CD4-positive, CD25-positive, alpha-beta regulatory T cell (primary cell): ENCODE measurements at places on chromosomes 1 and 21.

DNA sequence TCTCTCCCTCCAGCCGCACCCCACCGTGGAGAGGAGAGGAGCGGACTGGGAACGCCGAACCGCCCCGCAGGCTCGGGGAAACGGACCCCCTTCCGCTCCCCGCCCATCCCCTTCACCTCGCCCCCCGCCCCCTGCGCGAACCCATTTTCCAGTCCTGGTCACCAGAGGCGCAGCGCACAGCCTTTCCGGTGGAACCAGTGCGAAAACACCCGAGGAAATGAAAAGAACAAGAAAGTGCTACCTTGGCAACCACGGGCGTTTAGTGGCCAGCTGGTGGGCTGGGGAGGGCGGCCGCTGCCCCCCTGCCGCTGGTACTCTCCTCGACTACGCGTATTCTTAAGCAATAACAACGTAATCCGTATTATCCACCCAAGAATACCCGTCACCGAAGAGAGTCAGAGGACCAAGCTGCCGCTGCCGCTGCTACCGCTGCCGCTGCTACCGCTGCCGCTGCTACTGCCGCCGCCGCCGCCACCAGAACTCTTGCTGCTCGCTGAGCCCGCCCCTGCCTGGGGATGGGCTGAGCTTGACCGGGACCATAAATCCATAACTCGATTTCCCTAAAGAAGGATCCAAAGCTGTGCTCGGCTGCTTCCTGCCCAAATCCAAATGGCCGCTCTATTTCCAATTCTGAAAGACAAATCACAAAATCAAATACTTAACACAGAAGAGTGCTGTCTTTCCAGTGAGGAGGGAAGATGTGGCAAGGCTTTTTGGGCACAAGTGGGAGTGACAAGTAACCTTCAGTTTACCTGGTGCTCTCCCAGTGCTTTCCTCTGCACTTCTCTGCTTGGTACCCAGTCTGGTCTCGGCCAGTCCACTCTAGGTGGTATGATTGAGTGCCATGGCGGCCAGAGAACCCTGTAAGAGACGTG, 125.2 kb upstream of the DPYD start:
- DNase-seq, result peak; percentile 35

GRCh38 chr1:168401341-168401740, 120.7 kb downstream of the TBX19 start:
- DNase-seq, result no peak

GRCh38 chr1:225318706-225319575, 108.9 kb downstream of the LBR start:
- peak; percentile 28 for DNase-seq

DNA sequence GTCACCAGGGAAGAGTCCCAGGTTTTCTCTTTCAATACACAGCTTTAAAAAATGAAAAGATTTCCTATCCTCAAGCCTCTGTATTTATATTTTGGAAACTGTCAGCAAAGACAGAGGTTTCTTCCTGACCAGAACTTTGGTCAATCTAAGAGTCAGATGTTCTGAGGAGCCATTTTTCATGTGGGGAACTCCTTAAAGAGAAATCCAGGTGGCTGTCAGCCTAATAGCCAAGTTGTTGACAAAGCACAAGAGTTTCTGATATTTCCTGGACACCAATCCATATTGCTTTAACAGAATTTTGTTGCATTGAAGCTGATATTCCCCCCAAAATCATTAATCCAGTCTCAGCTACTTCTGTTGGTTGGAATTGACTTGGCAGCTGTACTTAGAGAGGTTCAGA, 318.6 kb upstream of the NFIA start:
- no peak for DNase-seq

DNA sequence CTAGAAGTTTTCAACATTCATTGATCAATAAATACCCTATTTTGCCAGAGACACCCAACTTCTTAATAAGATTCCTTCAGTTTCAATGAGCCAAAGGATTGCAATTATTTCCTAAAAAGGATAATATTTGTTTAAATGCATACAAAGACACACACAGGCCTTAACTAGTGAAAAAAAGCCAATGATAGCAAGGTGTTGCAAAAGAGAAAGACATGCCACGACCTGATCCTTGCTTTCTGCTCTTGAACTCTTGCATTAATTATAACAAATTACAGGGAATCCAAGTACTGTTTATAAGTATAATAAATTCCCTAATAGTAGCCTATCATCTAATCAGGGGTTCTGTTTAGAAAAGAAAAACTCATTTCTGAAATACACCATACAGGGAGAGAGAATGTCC, 131.1 kb downstream of the PTPN14 start:
- DNase-seq, result no peak

GRCh38 chr1:94324178-94324544, 86.8 kb upstream of the ARHGAP29 start:
- DNase-seq, result no peak

DNA sequence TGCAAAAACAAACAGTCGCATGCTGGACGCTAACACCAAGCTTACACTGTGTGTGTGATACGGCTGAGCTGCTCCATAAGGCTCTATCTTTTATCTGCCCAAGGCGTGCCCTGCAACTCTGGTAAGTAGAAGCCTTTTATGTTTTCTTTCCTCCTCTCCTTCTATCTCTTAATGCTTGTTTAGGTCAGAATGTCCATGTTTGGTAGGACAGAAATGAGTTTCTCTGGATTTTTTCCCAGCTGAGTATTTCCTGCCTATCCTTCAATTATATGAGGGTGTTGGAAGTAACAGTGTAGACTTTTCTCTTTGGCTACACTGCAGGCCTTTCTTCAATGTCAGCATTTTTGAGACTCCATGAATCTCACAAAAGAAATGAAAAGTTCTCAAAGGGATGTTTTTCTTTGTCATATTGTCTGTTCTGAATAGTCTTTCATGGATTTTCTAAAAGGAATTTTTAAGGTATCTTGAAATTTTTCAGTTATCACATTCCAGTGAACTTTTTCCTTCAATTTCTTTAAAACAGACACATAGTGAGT, 124.2 kb downstream of the MACF1 start:
- DNase-seq, result no peak

DNA sequence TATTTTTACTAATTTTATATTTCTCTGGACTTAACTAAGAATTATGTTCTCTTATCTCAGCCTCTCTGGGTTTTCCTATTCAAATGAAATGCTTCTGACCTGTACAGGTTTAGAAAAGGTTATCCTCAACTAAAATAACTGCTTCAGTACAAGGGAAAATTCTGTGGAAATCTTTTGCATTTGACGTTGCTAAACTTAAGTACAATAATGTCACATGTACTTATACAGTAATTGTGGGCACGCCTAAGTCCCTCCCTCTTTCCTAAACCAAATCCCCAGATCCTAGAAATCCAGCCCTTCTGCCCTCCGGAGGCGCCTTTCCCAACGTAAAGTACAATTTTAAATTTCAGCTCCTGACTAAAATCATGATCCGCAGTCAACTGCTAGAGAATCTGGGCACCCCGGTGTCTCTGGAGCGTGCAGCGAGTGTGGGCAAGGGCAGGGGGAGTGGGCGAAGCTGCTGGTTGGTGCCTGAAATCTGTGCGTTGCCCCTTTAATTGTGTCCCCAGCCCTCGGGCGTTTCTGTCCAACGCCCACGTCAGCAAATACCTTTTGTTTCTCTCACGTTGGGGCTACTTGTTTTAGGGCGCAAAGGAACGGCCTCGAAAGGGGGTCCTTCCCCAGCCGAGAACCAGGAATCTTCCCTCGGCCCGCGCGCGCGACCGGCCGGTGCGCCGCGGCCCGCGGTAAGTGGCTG, at the start of gene ZBTB8A:
TSS of gene ZBTB8A (plus strand) at position 541 of the 697 bp plus-strand sequence. CDS start 53,505 bp downstream, outside the sequence.
- peak; percentile 10 for DNase-seq

- no peak for DNase-seq
These were observed 390.5 kb downstream of the PLPP3 start for GRCh38 chr1:56188855-56189254.

GRCh38 chr1:34578306-34578705, 176.5 kb upstream of the GJB5 start:
- no peak for DNase-seq

DNA sequence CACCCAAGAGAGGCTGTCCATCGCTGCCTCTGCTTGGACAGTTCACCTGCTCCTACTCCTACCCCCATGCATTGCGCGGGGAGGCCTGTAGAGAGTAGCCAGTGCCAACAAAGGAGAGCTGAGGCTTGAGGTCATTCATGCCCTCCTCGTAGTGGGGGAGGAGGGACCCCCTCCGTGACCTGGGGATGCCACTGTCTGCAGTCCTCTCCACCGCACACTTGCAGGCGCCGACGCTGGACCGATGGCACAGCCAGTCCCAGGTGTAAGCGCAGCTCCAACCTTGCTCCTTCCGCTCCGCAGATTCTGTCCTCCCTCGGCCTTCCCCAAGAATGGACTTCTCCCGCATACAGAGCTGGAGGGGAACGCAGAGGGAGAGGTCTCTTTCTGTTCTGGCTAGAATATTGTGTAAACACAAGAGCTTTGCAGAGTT, 672 bp upstream of the PHLDA3 start:
- DNase-seq, result no peak

GRCh38 chr1:90509225-90510048, 207.7 kb downstream of the BARHL2 start:
- DNase-seq, result no peak

DNA sequence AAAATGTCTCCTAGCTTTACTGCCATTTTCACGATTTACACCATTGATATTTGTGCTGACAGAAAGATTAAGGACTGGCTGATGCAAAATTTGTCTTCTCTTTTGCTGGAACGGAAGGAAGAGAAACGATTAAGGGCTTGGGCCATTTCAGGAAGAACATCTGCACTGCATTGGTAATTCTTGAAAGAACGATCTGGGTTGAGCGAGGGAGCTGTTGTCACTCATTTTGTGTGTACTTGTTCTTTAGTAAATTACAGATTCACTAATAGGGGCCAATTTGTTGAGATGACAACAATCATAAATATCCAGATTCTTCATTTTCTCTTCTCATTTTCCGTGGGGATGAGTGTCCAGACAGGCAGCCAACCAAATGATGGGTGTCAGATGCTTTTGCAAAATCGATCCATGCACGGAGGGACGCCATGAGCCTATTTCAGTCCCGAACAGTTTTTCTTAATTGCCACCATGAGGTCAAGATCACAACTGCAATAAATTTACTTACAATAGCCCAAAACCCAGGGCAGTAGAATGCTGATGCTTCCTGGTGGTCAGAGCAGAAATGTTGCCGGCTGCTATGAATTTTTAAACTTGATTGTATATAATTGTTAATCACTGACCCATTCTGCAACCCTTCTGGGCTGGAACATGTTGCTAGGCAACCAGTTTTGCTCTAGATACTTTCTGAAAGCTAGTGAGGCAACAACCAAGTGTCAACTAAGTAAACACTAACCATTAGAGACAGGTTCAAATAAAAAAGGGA, 132.4 kb upstream of the TIAM1 start:
- no peak for DNase-seq

DNA sequence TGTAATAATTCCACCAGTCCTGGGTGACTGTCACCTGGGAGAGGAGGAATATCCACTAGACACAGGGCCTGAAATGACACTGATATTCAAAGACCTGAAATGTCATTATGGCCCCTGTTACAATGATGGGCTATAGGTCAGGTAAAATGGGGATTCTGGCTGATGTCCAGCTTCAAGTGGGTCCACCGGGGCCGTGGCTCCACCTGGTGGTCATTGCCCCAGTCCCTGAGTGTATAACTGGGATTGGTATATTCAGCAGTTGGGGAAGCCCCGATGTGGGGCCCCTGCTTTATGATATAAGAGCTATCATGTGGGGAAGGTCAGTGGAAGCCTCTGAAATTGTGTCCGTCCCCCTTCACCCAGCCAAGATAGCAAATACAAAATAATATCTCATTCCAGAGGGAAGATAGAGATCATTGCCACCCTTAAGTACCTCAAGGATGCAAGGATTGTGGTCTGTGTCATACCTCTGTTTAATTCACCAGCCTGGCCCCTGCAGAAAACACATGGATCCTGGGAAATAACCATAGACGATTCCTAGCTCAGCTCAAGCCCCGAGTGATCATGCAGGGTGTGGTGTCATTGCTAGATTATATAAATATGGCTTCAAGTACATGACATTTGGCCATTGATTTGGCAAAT, 19.4 kb downstream of the PLEKHO1 start:
- DNase-seq, result peak; percentile 40

- no peak for DNase-seq
These were observed 163.7 kb upstream of the EDN2 start for GRCh38 chr1:41648230-41648629.
